Urinary bladder (tissue), 4 donors: ENCODE measurements at places on chromosomes 6 and 20. TPM values are rescaled to one million over a fixed set of nuclear protein-coding genes. Genes with fewer than 3 reads are reported as not detected.

The TMEM151B gene
- 0.48 TPM for total RNA-seq

The VWA7 gene
- 0.42 TPM for total RNA-seq

The RBL1 gene
- total RNA-seq = 23.2 TPM

The GSTA2 gene
- total RNA-seq = not detected

The MEI4 gene
- total RNA-seq = 0.21 TPM

The SNRPB gene
- total RNA-seq = 52.0 TPM

The MARCKS gene
- total RNA-seq = 193 TPM

The VNN1 gene
- 0.63 TPM for total RNA-seq

The GGTLC1 gene
- total RNA-seq = not detected

The AHI1 gene
- 101 TPM for total RNA-seq

The VEGFA gene
- total RNA-seq = 85.7 TPM

The KIF16B gene
- 23.6 TPM for total RNA-seq

The ELOVL4 gene
- total RNA-seq = 9.3 TPM

The BPIFA1 gene
- not detected for total RNA-seq

The ANGPT4 gene
- total RNA-seq = 0.21 TPM

The CLVS2 gene
- 2.1 TPM for total RNA-seq

The LY6G6F gene
- total RNA-seq = not detected

The SLC44A4 gene
- total RNA-seq = 3.3 TPM

The CAPN11 gene
- 0.53 TPM for total RNA-seq

The DSP gene
- 33.9 TPM for total RNA-seq
